ENCODE measurements at places on chromosomes 2 and 18.

DNA sequence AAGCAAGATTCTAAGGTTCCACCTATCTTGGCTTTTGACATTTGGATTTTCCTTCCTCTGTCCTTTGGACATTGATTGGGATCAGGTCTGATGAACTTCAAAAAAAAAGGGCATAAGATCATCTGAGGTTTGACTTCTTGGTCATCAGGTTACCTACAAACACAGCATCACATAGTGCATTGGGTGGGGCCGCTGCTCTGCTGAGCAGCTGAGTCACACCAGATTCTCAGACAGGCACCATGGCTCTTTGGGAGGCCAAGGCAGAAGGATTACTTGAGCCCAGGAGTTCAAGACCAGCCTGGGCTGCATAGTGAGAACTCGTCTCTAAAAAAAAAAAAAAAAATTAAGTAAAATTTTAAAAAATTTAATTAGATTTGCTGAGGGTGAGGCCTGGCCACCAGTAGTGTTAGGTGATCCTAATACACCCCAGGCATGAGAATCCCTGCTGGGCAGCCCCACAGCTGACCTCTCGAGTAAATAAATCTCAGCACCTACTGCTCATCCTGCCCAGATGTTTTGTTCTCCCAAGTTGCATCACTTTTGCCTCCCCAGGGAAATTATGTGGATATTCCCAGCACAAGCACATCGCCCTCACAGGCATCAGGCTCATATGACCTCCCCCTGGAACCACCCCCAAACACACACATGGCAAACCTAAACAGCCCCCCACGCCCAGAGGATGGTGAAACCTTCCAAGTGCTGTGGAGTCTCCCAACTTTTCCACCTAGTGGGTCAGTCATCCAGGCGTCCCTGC is 5.3 kb downstream of the MLPH start:
- DNase-seq = no peak

- DNase-seq = no peak
Measured at GRCh38 chr18:70732188-70732587, 443.3 kb downstream of the SOCS6 start.

DNA sequence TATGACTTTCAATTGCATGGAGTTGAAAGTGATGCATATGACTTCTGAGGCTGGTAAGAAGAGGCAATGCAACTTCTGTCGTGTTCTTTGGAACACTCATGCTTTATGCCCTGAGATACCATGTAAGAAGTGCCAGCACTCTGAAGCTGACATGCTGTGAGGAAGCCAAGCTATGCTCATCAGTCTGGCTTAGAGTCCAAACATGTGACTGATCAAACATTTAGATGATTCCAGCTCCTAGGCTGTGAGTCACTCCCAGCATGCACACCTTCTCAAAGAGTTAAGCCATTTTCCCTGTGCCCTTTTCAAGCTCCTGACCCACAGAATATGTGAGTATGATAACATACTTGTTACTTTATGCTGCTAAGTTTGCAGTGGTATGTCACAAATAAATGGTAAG is 15.8 kb upstream of the VRK2 start:
- DNase-seq = no peak

DNA sequence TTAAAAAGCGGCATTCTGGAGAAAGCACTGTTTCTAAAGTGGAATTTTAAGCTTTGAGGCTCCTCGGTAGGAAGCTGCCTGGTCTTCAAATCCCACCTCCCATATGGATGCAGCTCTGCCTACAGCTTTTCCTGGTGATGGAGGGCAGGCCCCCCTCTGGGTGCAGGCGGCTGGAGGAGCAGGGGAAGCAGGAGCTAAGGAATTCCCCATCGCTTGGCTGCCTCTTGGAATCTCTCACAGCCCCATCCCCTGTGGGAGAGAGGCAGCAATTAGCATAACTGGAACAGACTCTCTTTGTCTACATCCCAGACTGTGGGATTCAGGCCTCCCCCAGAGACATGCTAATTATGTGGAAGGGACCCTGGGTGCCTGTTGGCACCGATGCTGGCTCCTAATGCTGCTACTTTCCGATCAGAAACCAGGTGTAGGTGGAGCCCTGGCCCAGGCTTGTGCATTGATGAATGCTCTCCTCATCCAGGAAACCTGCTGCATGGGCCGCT is 51.3 kb downstream of the LIPG start:
- DNase-seq = no peak

Data from stimulated activated CD8-positive, alpha-beta memory T cell treated with anti-CD3 and anti-CD28 coated beads, Interleukin-7, amount 100 ng/mL, for 1 hour (primary cell).